T-helper 2 cell (primary cell): ENCODE measurements at places on chromosomes 2 and 18.

DNA sequence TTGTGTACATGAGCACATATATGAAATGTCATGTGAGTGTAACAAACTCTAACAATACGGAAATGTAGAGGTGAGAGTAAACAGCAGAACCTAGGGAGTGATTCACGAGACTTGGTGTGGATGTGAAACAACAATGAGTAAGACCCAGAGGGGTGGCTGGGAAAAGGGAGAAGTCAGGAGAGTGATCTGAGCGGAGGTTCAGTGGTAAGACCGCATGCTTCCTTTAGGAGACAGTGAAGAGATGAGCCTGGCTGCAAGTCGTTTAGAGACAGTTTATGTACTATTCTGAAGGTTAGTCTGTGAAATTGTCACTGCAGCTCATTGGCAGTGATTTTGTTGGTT, 150.6 kb downstream of the PRPF40A start:
- no peak for DNase-seq

- no peak for DNase-seq
Observed at GRCh38 chr18:58682429-58683069, 11.3 kb downstream of the MALT1 start.

- no peak for DNase-seq
Observed at GRCh38 chr2:134218414-134218813, 35.5 kb upstream of the MGAT5 start.

DNA sequence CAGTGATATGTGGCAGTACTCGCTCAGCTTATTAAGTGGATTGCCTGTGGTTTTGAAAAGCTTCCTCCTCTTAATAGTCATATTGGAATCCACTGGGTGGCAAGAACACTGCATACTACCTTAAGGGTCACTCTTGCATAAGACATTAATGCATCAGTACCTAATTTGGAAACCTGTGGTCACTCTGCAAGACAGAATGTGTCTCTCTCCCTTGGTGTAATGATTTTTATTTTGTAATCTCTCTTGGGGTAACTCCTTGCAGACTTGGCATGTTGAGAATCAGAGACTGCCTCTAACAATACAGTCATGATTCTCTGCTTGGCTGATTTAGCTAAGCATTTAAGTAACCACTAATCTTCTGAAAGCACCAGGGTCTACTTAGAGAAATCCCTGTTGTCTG, 33.0 kb upstream of the IER3IP1 start:
- DNase-seq = no peak

DNA sequence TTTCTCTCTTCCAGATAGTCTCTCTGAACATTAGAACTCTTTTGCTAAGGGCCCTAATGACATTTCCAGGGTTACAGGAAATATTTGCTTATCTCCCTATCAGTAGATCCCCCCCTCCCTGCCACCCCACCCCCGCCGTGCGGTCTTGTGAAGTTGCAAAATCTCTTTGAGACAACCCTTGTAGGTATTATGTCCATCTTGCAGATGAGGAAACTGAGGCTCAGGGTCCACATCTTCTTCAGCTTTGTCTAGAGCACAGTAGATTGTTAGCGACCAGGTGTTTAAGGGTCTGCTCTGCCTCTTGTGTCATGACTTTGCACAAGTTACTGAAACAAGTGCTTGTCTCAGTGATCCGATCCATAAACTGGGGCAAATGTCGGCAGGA, 65.8 kb upstream of the GATA6 start:
- no peak for DNase-seq

DNA sequence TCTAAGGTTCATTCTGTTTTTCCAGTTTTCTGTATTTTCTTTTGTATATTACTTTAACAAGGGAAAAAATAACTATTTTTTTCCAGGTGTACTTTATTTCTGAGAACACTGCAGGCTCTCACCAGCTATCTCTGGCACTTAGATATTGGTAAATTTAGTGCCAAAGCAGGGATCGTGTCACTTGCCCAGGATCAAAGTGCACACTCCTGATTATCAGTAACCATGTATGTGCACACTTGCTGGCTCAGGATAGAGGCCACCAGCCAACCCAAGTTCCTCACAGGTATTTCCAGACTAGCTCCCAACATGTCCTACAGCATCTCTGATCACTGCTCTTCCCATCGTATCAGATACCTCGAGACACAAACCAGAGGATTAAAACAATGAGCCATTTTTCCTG, 5.8 kb upstream of the FZD5 start:
- no peak for DNase-seq

DNA sequence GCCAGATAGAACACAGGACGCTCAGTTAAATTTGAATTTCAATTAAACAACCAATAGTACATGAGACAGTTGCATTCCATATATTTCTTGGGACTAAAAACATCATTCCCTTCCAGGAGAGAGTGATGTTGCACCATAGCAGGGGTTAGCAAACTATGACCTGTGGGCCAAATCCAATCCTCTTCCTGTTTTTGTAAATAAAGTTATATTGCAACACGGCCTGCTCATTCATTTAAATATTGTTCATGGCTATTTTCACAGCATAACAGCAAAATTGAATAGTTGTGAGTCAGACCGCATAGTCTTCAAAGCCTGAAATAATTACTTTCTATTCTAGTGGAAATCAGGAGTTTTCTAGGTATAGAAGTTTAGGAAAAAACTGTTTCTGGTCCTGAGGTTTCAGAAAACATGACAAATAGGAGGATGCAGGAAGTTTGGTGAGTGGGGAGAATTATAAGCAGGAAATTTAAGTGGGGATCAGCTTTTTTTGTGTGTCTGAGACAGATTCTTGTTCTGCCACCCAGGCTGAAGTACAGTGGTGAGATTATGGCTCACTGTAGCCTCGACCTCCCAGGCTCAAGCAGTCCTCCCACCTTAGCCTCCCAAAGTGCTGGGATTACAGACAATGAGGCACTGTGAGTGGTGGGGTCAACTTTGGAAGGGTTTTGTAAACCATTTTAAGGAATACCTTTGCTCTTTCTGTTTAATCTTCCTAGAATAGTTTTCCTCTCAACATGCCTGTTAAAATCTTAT, 131.5 kb downstream of the SOCS6 start:
- no peak for DNase-seq

DNA sequence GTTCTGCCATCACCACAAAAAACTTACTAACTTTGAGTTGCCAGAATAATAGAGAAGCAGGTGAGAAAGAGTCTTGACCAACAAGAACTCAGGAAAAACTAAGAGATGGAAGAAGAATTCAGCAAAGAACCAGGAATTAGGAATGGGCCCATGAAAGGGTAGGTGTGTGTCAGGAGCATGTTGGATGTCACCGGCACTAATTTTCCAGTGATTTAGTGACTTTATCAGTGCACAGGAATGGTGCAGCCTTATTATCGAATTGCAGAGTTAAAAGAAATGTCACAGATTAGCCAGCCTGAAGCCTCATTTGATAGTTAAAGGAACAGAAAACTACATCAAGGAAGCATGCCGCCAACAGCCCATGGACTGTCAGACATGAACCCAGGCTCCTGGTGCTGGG, 9.0 kb upstream of the BOD1L2 start:
- no peak for DNase-seq

GRCh38 chr2:117828870-117829269, 14.4 kb downstream of the DDX18 start:
- no peak for DNase-seq

DNA sequence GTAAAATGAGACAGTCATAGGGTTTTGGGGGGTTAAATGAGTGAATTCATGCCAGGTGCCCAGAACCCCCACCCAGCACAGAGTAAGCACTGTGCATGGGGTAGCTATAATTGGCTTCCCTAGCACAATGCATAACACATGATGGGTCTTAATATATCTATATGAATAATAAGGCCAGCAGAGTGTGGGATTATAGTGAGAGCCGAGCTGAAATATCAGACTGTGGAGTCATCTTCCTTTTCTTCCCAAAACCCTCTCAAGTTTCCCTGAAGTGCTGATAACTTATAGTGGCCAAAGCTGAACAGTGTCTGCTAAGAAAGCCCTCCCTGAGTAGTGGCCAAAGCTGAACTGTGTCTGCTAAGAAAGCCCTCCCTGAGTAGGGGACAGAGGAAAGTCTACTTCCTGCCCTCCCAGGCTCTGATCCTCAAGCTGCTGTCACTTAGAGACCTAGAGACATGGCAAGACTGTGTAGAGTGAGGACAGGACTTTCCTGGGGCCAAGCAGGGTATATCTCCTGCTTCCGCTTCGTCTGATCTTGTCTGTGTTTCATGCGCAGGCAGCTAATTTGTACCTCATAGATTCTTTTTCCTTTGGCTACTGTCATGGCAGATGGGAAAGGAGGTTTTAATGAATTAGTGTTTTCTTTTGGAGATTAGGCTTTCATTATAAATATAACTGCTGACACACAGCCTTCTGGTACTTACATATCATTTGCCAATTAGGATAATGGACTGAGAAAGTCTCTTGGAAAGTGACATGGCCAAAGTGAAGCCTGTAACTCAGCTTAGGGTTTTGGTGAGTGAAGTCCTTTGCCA, 94.9 kb downstream of the FHOD3 start:
- DNase-seq = no peak

- DNase-seq = no peak
Observed at GRCh38 chr2:7861910-7862702, 819.8 kb upstream of the ID2 start.

DNA sequence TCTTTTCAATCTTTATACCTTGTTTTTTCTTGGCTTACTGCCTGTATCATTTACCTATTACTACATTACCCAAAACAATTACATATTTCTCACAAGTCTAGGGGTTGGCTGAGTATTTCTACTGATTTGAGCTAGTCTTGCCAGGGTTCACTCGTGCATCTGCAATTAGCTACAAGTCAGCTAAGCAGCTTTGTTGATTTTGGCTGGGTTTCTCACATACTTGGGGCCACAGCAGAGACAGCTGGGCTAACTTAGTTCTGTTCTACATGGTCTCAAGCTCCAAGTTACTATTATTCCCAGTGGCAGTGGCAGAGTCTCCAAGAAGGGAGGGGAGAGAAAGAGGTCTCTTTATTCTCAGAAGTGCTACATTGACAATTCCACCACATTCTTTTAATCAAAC, 54.7 kb upstream of the SP5 start:
- no peak for DNase-seq

DNA sequence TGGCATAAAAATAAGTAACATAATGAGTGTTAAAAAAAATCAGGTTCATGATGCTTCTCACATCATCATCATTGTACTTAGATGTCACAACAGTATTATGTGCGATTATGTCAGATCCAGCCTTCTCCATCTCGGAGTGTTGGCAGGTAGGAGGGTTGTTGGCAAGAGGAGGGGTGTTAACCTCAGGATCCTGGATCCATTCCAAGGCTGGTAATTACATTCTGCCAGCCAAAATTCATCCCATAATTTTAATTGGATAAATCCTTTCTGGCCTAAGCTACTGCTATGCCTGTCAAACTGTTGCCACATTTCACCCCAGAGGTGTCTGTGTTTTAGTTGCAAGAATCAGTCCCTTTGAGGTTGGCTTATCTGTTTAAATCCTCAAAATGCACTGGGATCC, 891 bp upstream of the FTCDNL1 start:
- DNase-seq = no peak

- no peak for DNase-seq
Observed at GRCh38 chr2:9310377-9310776, 103.8 kb downstream of the ASAP2 start.

- no peak for DNase-seq
Observed at GRCh38 chr2:99737537-99737936, 247.7 kb upstream of the REV1 start.

DNA sequence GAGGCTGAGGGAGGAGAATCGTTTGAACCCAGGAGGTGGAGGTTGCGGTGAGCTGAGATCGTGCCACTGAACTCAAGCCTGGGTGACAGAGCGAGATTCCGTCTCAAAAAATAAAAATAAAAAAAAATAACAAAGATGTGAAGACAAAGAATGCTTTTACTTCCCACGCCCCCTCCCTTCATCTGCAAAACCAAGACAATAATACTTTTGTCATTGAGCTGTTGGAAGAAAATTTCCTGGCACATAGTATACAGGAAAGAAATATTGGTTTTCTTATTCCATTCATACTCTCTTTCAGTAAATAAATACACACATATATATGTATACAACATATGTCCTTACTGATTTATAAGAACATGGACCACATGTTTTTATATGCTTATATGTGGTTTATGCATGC, 12.2 kb downstream of the GREB1 start:
- no peak for DNase-seq

GRCh38 chr2:4144731-4145130, 441.4 kb downstream of the DCDC2C start:
- no peak for DNase-seq

- no peak for DNase-seq
Observed at GRCh38 chr18:14928396-14928795, 180.4 kb downstream of the ANKRD30B start.

- DNase-seq = no peak
Observed at GRCh38 chr18:74819433-74820059, 221.9 kb downstream of the ZNF407 start.

- no peak for DNase-seq
Observed at GRCh38 chr2:44533508-44533907, 171.8 kb downstream of the CAMKMT start.

DNA sequence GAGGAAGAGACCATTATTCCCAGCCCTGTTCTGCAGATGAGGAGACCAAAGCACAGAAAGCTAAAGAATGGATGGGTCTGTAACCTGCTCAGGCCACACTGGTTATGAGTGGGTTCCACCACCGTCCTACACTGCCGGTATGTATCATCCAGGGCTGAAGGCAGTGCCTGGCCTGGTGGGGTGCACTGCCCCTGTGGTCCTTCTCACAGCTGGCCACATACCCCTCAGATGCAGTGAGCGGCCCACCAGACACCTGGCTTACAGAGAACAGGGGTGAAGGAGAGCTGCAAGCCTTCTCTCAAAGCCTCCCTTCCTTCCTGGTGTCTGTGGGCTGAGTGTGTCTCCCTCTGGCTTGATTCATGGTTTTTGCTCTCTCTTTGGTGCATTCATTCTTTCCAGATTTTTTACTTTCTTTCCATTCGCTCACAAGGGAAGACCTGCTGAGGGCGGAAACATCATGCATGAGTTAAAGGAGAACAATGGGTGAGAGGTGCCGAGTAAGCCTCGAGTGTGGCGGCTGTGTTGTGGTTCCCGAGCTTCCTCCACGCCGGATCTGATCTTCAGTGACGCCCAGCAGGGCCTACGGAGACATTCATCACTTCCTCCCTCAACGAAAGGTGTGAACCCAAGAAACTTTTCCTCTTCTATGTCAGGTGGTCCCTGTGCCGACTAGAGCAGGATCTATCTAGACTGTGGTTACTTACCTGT, 62.1 kb upstream of the REL start:
- peak; percentile 81 for DNase-seq

GRCh38 chr2:84424152-84424551, 34.9 kb downstream of the SUCLG1 start:
- DNase-seq = no peak

- DNase-seq = no peak
Observed at GRCh38 chr2:224428787-224429440, 27.0 kb upstream of the FAM124B start.

DNA sequence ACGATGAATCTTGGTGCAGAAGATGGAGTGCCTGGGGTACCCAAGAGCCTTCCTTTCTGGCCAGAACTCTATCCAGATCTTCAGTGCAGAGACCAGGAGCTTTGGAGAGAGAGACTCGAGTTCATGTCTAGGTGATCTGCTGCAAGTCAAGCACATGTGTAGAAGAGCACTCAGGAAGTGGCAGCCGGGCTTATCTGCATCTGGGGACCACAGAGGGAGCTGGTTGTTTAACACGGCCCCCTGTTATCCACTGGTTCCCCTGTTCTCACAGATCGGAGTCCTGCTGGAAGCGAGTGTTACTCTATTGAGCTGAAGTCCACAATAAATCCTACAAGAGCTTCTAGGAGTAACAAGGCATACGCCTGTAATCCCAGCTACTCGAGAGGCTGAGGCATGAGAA, 128.3 kb downstream of the ACOXL start:
- DNase-seq = no peak
